ENCODE measurements at places on chromosomes 11 and 22.
A peak's percentile ranks its signal among the peaks of the same experiment; 100 is the strongest.

GRCh38 chr11:119875841-119876600 is 147.0 kb upstream of the NECTIN1 start:
- DNase-seq: no peak

DNA sequence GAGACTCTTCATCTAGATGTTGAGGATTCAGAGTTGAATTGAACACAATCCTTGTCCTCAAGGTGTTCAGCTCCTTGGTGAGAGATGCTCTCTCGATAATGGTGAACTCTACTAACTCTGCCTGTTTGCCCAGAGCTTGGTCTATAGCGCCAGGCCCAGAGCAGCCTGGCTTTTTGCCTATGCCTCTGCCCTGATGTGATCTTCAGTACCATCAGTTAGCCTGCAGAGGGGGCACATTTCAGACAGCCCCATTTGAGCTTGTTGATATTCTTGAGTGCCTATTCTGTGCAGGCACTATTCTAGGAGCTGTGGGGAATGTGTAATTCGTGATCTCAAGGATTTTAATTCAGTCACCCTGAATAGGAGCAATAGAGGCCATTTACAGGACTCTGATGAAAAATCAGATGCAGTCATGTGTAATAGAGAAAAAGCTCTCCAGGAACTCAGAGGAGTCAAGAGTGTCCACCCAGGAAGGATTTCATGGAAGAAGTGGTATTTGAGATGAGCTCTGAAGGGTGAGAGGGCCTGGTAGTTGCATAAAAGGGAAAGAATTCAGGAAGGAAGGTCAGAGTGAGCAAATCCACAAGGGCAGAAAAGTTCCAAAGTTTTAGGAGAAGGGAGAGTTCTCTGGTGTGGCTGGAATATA is 19.3 kb downstream of the GTPBP1 start:
- DNase-seq: peak; percentile 62

GRCh38 chr11:70522593-70523311 is 124.4 kb downstream of the CTTN start:
- DNase-seq: no peak

- no peak for DNase-seq
Measured at GRCh38 chr11:46637546-46637945, 20.2 kb downstream of the ATG13 start.

GRCh38 chr11:31959716-31960115 is 131.2 kb upstream of the RCN1 start:
- DNase-seq: no peak

DNA sequence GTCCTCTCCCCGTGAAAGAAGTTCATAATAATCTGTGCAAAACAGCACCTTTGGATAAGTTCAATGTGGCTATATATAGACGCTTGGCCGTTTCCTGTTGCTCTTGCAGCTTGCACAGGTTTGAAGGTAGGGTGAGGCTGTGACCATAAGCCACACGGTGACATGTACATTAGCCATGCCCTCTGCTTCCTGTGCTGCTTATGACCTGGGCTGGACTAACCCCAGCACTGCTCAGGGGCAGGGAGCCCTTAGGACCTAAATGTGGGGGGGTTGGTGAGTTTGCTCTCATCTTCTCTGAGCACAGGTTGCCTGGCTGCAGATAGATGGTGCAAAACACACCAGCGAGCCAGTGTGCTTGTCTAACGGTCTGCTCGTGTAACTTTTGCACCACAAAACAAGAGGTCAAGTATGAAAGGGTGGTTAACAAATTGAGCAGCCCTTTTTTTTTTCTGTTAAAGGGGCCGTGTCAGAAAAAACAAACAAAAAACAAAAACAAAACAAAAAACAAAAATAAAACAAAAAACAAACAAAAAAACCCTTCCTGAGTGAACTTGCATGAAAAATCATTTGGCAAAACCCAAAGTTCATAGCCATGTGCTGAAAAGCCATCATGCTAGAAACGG is 37.3 kb downstream of the FLI1 start:
- DNase-seq: peak; percentile 35

DNA sequence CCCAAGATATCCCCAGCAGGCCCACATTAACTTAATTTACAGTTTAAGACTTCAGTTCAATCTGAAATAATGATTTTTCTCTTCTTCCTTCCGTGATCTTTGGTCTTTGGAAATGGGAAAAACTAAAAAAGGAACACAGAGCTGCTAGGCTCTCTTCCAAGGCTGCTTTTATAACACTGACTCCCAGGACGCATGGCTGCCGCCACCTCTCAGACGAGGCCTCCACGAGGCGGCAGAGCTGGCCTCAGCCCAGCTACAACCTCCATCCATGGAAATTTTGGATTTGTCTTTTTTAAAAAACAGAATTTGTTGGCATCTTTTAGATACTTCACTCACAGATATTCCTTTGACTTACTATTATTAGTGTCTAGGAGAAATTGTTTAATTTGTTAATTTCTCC is 385.5 kb upstream of the SYN3 start:
- DNase-seq: no peak

- no peak for DNase-seq
Measured at GRCh38 chr22:45987136-45987861, 10.3 kb upstream of the WNT7B start.

GRCh38 chr11:14342906-14343305 is 16.1 kb downstream of the RRAS2 start:
- DNase-seq: no peak

DNA sequence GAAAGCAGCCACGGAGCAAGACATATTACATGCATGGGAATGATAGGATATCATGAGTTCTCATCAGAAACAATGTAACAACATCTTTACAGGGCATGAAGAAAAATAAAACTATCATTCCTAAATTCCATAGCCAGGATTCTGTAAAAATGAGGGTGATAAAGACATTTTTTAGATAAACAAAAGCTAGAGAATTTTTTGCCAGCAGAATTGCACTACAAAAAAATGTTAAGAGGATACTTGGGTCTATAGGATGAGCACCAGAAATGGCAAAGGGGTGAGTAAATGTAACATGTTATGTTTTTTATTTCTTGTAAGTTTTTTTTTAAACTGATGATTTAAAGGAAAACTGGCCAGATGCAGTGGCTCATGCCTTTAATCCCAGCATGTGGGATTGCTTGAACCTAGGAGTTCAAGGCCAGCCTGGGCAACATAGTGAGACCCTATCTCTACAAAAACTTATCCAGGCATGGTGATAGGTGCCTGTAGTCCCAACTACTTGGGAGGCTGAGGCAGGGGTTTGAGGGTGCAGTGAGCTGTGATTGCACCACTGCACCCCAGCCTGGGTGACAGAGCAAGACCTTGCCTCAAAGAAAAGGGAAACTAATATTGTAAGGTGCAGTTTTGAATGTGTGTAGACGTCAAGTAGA is 33.2 kb downstream of the TBX1 start:
- no peak for DNase-seq

- no peak for DNase-seq
Measured at GRCh38 chr11:32280339-32280738, 155.0 kb downstream of the WT1 start.

DNA sequence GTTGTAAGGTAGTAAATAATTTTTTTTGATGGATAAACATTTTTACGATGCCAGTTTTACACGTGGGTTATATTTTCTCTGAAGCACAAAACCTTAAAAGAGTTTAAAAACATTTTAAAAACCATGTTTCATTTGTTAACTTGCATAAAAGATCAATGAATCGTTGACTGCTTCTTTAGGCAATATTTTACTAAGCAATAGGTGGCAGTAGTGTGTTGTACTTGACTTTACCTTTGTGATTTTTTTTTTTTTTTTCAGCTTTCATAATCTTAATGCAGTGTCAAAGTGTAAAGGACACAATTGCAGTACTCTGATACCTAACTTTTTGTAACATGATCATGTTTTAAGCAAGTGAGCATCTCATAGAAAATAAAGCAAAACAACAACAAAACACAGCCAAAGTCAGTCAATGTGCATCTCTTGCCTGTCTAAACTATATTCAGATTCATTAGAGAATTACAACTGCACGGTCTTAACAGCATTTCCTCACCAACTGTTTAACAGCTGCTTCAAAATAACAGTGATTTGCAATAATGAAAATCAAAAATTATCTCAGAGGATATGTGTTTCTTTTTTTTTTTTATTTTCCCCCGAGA is 27.7 kb downstream of the DNAJC24 start:
- DNase-seq: no peak

DNA sequence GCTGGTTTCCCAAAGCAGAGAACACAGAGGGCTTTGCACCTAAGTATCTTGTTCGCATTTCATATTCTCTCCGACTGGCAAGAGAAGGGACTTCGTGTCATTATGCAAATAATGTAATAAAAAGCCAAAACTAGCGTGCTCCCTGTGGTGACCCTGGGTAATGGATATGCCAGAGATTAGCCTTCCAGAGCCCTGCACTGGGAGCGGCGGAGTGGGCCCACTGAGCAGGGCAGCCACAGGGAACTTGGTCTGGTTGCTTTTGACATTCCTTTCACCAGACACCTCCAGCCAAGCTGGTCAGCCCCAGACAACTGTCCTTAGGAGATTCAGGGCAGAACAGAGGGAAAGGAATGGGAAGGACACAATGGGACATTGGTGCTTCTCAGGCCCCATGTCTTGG is 56.1 kb downstream of the FLI1 start:
- DNase-seq: no peak

GRCh38 chr22:37303821-37304274 is 21.5 kb downstream of the CYTH4 start:
- DNase-seq: peak; percentile 75

DNA sequence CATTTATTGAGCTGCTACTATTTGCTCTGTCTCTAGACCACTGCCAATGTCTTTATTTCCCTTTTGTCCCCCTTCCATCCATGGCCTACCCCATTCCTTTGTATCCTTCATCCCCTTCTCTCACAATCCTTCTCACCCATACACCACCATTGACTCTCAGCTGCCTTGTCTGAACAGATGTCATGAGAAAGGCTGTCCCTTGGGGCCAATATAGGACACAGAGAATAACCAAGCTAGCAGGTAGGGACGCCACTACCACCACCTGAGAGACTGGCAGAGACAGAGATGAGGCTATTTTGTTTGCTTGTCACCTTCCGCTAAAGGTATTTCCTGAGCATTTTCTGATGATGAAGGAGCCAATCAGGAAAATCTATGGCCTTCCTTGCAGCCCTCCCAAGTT is 138.9 kb downstream of the CD44 start:
- DNase-seq: no peak

- no peak for DNase-seq
Measured at GRCh38 chr22:41620589-41621098, at the start of gene DESI1. TSS of gene DESI1 (minus strand) at chr22:41621043. CDS start at chr22:41620839, 204 bp downstream.

GRCh38 chr11:37552284-37552683 is 954.2 kb upstream of the RAG2 start:
- no peak for DNase-seq

GRCh38 chr11:68380786-68381622 is 68.6 kb downstream of the LRP5 start:
- DNase-seq: no peak

GRCh38 chr11:19344661-19345518 is 104.1 kb upstream of the E2F8 start:
- no peak for DNase-seq

- DNase-seq: peak; percentile 77
Measured at GRCh38 chr11:14414470-14415461, 55.8 kb upstream of the RRAS2 start.

DNA sequence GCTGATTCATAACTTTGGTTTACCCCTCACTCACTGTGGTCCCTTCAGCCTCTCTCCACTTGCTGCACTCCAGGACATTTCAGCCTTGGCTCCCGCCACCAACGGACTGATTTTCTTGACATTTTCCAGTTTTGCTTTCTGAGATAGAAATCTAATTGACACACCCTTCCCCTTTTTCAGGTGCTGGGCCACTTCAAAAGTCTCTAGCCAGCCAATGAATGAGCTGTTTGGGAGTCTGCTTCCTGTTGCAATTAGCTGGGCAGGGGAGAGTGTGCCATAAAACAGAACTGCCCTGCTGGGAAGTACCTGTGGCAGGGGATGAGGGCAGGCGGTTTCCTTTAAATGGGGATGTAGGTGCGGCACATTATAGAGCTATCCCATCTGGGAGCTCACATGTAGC is 21.1 kb upstream of the PLET1 start:
- no peak for DNase-seq

GRCh38 chr11:117279711-117280376 is 11.3 kb upstream of the BACE1-AS start:
- DNase-seq: peak; percentile 51

DNA sequence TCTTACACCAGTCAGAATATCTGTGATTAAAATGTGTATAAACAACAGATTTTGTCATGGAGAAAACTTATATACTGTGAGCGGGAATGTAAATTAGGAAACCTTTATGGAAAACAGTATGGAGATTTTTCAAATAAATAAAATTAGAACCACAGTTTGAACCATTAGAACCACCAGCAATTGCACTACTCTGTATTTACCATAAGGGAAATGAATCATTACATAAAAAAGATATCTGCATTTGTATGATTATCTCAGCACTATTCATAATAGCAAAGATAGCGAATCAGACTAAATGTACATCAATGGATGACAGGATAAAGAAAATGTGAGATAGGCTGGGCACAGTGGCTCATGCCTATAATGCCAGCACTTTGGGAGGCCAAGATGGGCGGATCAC is 7.4 kb upstream of the OR52N4 start:
- no peak for DNase-seq

GRCh38 chr11:102464859-102465500 is 12.4 kb upstream of the TMEM123 start:
- no peak for DNase-seq

DNA sequence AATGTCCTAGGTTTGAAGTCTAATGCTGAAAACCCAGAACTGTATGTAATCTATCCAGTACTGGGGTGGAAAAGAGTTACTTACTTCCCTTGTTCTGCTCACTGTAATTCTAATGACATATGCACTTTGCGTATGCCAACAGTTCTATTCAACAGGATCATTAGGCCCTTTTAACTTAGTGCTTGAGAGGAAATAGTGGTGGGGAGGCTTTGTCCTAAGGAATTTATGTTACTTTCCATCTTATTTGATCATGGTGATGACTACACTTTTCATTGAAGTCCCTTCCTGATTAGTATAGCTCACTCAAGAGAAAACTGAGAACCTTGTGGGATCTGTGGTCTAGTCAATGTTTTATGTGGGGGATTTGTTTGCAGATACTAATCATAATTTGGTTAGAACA is 348.2 kb downstream of the GUCY1A2 start:
- DNase-seq: no peak

DNA sequence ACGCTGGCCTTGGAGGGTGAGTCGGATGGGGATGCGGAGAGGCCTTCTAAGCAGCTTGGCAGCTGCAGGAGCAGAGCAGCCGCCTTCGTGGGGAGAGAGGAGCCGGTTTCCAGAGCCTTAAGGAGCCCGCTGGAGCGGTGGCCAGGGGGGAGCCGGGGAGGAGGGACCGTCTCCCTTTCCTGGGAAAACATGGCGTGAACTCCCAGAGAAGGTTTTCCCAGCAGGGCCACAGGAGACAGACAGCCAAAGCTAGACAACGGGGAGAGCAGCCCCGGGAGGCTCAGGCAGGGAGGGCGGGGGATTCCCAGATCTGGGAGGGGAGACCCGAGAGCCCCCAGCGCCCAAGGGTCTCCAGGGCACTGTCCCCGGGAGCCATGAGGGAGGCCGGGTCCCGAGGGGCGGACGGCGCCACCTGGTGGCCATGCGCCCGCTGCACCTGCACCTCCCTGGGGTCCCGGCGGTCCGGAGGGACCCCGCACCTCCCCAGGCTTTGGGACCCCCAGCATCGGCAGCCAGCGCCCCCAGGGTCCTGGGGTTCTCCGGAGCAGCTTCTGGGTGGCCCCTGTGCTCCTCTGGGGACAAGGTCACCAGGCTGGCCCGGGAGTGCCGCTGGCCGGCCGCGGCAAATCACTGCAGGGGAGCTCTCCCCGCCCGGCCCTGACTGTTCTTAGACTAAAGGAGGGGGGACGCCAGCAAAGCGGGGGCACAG is 2.4 kb upstream of the SYT8 start:
- peak; percentile 60 for DNase-seq

Measured in CD4-positive, alpha-beta T cell treated with Interleukin-4 for 1 hour (primary cell).